ENCODE measurements at places on chromosomes 1 and 21.

DNA sequence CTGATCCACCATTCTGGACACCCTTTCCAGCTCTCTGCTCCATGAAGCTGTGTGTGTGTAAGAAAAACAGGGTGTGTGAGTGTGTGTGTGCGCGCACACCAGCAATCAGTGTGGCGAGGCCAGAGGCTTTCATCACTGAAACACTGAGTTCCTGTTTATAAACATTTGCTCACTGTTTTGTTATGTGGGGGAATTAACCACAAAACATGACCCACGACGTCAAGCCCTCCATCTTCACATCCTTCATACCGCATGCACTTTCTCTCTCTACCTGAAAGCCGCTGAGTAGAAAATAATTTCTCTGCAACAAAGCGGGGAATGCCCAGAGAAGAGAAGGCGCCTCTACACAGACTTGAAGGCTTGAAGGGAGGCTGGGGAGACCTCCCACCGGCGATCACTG lies 148.9 kb upstream of the IRF2BP2 start:
- no peak for DNase-seq

DNA sequence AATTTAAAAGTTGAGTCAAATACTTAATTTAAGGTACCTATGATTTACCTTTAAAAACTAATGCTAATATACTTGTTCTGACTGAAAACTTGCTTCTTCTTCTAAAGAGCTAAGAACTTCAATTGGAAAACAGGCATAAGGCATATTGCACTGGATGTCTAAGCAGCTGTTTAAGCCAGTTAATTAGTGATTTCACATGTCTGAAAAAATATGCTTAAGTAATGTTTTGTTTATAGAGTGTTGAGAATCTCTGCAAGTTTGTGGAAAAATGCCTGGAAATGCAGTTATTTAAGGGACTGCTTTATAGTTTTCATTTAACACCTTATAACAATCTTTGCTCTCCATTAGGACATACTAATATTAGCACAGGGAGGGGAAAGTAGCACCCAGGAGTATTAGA lies 28.2 kb downstream of the UBE2U start:
- no peak for DNase-seq

- peak; percentile 25 for DNase-seq
These were observed 59.8 kb downstream of the IL12RB2 start for GRCh38 chr1:67367370-67368045.

GRCh38 chr1:13513895-13514546 lies at the start of gene LRRC38:
TSS of gene LRRC38 (minus strand) at chr1:13514003. CDS start at chr1:13513593, 410 bp downstream.
- DNase-seq, result peak; percentile 47

DNA sequence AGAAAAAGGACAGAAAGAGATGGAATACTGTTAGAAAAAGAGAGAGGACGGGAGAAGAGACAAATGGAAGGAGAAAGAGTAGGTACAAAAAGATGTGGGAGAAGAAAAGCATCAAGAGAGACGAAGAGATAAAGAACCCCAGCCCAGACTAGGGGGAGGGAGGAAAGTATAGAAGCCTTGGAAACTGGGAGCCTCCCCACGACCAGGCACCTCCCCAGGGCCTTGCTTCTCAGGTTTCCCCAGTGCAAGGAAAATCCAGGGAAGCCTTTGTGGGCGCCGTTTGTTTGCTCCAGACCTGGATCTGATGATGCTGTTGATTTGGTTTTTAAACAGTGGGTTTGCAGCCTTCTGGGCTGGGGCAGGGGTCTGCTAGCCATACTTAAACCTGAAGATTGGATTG lies 15.2 kb upstream of the ALX3 start:
- peak; percentile 37 for DNase-seq

DNA sequence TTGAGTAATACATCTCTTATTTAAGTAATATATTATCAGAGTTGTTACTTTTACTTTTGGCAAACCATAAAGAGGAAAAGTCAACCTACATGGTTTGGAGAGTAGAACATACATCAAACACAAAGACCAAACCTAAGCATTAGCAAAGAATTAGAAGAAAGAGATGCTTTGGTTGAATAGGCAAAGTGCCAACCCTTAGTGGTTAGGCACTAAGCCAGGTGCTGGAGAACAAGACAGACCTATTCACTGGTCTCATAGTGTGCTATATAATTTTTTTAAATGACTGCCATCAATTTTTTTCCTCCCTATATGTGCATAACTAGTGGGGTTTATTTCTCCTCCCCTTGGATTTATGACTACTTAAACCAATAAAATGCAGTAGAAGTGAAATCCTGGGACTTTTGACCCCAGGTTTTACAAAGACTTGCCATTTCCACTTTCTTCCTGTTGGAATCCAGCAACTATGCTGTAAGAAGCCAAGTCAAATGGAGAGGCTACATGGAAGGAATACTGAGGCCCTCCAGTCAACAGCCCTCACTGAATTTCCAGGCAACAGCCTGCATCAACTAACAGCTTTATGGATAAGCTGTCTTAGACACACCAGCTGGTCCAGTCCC lies 69.8 kb upstream of the HAO2 start:
- DNase-seq, result no peak

DNA sequence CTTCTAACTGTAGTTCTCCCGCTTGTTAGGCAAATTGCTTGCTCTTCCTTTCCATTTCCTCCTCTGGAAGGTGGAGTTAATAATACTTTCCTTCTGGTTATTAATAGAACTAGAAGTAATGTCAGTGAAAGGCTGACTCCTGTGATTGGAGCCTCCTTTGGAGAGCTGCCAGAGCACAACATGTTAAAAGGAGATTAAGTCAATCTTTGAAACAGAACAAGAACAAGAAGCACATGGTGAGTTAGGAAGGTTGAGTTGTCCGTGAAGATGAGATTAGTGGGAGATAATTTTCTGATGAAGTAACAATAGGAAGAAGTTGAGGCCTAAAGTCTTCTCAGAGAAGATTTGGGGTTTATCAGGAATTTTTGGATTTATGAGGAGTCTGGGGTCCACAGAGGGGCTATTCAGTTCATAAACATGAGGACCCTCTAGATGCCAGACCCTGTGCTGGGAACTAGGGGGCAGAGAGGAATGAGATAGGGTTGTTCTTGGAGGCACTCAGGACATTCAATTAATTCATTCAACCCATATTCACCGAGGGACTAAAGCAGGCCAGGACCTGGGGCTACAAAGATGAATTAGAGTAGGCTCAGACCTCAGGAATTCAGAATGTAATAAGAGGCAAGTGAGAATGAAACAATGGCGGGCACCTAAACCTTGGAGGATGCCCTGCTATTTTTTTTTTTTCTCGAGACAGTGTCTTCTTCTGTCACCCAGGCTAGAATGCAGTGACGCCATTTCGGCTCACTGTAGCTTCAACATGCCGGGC lies 40.7 kb upstream of the DHCR24 start:
- DNase-seq, result no peak

GRCh38 chr1:160018900-160019299 lies 12.9 kb downstream of the PIGM start:
- DNase-seq, result no peak

GRCh38 chr1:160429702-160430535 lies 29.6 kb downstream of the VANGL2 start:
- DNase-seq, result no peak

All from iPS-NIHi11 (cell line).